ENCODE measurements at places on chromosomes 5 and 9.

GRCh38 chr9:87543251-87543650, 45.6 kb downstream of the DAPK1 start:
- no peak for DNase-seq

DNA sequence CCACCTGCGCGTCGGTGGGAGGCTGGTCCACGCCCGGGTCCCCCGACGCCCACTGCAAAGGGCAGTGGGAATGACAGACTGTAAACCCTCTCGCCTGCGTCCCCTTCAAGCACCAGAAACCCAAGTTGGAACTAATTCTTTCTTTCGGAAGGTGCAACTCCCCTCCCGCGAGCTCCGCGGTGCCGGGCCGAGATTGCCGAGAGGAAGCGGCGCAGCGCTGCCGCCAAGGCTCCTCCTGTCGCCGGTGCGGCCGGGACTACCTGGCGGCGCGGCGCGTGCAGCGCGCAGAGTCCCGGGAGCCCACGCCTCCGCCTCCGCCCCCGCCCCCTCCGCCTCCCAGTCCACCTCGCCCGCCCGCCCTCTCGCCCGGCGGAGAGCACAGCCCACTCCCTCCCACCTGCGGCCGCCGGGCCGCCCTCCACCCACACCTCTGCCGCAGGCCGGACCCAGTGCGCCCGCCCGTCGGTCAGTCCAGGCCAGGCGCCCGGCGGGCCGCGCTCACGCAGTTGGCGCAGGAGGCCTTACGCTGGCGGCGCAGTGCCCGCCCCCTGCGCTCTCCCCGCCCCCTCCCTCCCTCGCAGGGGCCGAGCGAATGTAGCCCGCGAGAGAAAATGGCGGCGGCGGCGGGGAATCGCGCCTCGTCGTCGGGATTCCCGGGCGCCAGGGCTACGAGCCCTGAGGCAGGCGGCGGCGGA, at the start of gene MAP3K1:
Gene MAP3K1, plus strand, starts transcription at position 587 of the 695 bp plus-strand sequence. Its CDS starts 25 bp downstream, at position 612.
- peak; percentile 17 for DNase-seq

DNA sequence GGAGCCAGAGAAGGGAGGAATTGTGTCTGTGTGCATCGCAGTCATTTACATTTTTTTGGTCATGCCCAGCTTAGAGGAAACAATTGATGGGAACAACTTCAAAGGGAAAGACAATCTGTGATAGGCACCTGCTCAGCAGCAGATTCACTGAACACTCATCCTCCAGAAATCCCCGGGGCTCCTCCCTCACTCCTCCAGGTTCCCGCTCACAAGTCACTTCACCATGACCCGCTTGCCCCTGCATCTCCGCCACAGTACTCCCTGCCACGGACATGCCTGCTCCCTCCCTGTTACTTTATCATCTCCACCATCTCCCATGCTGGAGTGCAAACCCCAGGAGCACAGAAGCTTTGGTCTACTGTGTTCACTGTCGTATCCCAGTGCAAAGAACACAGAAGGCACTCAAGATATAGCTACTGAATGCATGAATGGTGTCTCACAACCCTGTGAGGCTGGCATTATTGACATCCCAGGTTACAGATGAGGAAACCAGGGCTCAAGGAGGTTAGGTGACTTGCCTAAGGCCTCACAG, 16.2 kb downstream of the LHX6 start:
- DNase-seq: no peak

- no peak for DNase-seq
These were observed 37.7 kb upstream of the WDR38 start for GRCh38 chr9:124815601-124816000.

- no peak for DNase-seq
These were observed 114.3 kb upstream of the PJA2 start for GRCh38 chr5:109524026-109524425.

- no peak for DNase-seq
These were observed 19.9 kb downstream of the CSF1R start for GRCh38 chr5:150066436-150066835.

DNA sequence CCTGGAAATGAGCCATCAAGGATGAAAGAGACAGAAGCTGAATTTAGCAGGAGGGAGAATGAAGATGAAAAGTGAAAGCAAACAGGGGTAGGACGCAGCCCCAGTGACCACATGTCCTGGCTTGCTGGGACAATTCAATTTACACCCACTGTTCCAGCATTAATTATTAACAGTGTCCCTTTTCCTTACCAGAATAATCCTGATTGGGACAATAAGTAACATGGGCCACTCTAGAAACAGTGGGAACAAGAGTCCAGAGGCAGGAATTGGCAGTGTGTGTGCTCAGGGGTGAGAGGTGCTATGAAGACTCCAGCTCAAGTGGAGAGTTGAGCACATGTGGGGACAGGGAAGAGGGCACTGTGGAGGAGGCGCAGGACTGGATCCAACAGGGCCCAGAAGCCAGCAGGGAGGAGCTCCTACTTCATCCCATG, 147.1 kb downstream of the C5orf15 start:
- no peak for DNase-seq

GRCh38 chr5:164679461-164679860, 1174.0 kb downstream of the MAT2B start:
- no peak for DNase-seq

GRCh38 chr5:399296-400281, 43.4 kb upstream of the EXOC3 start:
- DNase-seq: peak; percentile 90

DNA sequence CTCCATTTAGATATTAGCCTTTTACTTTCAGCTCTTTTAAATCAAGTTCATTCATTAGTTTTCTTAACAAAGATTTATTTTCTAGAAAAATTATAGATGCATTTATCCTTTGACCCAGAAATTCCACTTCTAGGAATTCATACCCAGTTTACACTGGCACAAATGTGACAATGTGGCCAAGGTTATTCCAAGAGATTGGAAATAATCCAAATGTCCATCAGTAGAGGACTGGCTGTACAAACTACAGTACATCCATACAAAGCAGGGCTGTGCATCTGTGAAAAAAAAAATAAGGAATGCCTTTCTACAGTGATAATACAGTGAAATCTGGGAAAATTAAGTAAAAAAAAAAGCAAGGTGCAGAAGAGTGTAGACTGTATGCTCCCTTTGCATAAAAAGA, 149.2 kb downstream of the GABBR2 start:
- no peak for DNase-seq
